ENCODE measurements at places on chromosomes 7 and 10.

GRCh38 chr10:6014241-6014761 is 37.0 kb upstream of the IL15RA start:
- peak; percentile 35 for DNase-seq

- DNase-seq, result no peak
These were observed 2.0 kb downstream of the RTKN2 start for GRCh38 chr10:62266611-62267010.

DNA sequence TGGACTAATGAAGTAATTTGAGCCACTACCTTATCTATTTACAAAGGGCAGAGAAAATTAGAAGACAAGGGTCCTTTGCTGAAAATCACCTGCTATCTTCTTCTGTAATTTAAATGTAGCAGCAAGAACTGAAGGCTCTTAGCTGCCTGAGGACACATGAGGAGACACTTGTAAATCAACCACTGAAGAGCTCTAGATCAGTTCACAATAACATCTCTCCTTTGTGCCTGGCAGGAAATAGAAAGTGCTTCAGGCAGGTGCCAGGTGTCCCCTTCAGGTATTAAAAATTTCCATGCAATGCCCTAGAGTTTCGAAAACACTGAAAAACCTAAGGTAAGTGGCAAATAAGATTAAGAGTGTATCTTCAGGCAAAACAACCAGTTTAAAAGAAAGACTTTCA is 474.6 kb downstream of the GRM8 start:
- DNase-seq, result no peak

DNA sequence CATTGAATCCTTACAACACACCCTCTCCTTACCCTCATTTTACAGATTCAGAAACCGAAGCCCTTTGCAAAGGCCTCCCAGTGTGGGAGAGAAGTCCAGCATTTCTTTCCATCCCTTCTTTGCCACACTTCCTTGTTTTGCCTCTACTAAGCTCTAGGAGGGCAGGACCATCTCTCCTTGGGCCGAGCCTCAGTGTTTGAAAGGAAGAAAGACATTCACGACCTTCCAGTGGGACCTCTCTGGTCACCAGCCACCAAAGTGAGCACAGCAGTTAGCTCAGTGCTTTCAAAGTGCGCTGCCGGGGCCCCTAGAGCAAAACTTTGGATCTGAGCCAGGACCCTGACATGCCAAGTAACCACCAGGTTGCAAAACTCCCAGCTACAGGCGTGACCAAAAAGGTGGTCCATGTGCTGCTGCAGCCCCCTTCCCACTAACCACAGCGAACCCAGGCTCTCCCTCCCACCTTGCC is 12.4 kb downstream of the CTBP2 start:
- DNase-seq, result no peak

- no peak for DNase-seq
These were observed 18.5 kb upstream of the PRKAR1B start for GRCh38 chr7:745431-746154.

GRCh38 chr7:28847681-28848080 is 110.4 kb downstream of the TRIL start:
- DNase-seq, result no peak

- no peak for DNase-seq
These were observed 28.3 kb upstream of the PLPP4 start for GRCh38 chr10:120428754-120429153.

DNA sequence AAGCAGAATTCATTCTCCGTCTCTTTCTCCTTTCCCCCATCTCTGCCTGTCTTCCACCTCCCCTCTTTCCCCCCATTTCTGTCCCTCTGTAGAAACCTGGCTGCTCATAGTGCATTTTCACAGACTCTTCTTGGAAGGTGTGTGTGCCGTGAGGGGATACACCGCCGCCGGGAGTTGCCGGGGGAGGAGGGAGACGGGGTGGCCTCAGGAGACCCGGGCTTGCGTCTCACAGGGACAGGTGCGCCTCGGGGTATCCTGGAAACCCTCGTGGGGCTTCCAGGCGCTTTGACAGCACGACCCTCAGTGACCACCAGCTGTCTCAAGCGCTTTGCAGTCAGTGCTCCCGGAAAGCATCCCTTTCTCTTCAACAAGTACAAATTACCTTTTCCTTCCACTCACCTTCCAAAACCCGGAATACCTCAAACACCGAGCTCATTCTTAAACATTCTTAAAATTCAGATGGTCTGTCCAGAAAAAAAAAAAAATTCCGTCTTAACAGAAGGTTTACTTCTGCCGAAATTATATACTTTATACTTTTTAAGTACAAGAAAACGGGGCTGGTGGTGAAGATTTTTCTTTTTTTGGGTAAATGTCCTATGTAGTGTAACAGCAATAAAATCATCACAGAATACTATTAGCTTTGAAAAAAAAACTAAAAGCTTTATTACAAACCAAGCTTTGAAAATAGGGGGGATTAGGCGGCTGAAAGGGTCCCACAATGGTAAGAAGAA is 8.2 kb downstream of the EMX2 start:
- DNase-seq, result no peak
